Stimulated activated CD8-positive, alpha-beta memory T cell treated with anti-CD3 and anti-CD28 coated beads, Interleukin-7, amount 100 ng/mL, for 1 hour (primary cell): ENCODE measurements at places on chromosomes 16 and 17.

- no peak for DNase-seq
These were observed 3.2 kb upstream of the IGF2BP1 start for GRCh38 chr17:48993951-48994350.

- peak; percentile 54 for DNase-seq
These were observed 2.4 kb downstream of the FBRS start for GRCh38 chr16:30660424-30661261.

- no peak for DNase-seq
These were observed 13.5 kb downstream of the CACNA1G start for GRCh38 chr17:50573866-50574611.

DNA sequence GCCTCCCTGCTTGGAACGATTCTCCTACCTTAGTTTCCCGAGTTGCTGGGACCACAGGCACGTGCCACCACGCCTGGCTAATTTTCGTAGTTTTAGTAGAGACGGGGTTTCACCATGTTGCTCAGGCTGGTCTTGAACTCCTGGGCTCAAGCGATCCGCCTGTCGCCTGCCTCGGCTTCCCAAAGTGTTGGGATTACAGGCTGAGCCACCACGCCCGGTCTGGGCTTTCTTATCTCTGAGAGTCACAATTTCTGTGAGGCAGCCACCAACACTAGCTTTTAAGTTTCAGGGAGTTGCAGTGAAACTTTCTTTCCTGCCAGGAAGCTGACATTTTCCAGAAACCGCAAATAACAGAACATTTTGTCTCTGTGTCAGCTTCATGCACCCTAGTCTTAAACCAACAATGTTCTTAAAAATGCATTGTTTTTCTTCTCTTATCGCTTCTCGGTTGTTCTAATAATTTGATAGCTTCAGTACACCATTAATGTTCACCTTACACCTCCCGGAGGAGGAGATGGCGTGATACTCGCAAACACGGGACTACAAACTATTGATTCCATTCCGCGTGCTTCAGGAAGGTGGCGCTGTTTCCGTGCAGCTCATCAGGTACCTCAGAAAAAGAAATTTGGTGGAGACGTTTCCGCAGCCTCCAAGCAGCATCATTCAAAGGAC lies 7.4 kb upstream of the DHRS7B start:
- peak; percentile 42 for DNase-seq

- no peak for DNase-seq
These were observed 6.2 kb downstream of the ACE start for GRCh38 chr17:63483038-63483437.
